ENCODE measurements at places on chromosomes 12 and 14.
A peak's percentile ranks its signal among the peaks of the same experiment; 100 is the strongest.

- no peak for DNase-seq
Measured at GRCh38 chr14:45699471-45699870, 446.5 kb upstream of the MIS18BP1 start.

DNA sequence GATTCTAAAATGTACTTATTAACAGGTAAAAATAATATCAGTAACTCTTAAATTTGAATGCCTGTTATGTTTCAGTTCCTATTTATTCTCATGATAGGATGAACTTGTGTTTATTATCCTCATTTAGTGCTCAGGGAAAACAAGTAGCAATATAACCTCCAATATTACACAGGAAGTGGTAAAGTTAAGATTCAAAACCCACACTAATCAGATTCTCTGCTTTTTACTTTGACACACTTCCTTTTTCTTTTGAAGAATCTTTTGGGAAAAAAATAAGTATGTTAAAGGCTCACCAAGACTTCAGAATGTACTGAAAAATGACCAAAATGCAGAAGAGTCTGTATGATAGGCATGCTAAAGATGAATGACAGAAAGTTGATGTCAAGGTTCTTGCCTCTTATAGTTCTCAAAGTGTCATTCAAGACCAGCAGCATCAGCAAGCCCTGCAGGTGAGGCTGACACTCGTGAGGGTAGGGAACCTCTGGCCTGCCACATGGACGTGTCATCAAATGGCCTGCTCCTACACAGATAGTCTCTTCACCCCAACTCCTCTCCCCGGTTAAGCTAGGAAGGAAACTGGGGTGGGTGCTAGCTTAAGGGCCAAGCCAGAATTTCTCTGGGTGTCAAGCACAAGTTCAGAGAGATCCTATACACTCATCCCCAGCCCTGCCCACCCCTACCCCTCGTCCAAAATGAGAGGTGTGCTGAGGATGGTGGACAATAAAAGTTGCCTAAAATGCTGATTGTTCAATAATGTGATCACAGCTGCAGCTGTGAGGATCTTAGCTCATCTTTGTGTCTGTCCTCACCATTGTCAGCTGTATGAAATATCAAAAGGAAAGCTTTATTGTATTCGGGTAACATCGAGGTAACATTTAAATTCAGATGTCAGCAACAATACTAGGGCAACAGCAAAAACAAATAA lies 6.3 kb downstream of the TBPL2 start:
- no peak for DNase-seq

DNA sequence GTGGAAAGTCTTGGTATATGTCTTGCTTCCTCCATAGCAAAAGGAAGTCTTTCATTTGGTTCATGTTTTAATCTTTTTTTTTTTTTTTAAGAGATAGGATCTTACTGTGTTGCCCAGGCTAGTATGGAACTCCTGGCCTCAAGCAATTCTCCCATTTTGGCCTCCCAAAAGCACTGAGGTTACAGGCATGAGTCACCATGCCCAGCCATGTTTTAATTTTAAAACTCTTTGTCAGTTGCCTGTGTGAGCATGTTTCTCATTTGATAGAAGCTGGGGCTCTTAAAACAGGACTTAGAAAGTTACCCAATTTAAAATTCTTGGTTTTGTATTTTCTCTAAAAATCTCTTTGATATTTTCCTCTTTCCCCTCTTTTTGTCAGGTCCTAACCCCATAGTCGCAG lies 45.0 kb upstream of the REP15 start:
- no peak for DNase-seq

- DNase-seq = no peak
Measured at GRCh38 chr12:94150240-94151121, 2.1 kb downstream of the PLXNC1 start.

GRCh38 chr12:14607568-14607967 lies 39.9 kb upstream of the PLBD1 start:
- no peak for DNase-seq

GRCh38 chr14:62696331-62696924 lies 348.8 kb downstream of the KCNH5 start:
- DNase-seq = no peak

DNA sequence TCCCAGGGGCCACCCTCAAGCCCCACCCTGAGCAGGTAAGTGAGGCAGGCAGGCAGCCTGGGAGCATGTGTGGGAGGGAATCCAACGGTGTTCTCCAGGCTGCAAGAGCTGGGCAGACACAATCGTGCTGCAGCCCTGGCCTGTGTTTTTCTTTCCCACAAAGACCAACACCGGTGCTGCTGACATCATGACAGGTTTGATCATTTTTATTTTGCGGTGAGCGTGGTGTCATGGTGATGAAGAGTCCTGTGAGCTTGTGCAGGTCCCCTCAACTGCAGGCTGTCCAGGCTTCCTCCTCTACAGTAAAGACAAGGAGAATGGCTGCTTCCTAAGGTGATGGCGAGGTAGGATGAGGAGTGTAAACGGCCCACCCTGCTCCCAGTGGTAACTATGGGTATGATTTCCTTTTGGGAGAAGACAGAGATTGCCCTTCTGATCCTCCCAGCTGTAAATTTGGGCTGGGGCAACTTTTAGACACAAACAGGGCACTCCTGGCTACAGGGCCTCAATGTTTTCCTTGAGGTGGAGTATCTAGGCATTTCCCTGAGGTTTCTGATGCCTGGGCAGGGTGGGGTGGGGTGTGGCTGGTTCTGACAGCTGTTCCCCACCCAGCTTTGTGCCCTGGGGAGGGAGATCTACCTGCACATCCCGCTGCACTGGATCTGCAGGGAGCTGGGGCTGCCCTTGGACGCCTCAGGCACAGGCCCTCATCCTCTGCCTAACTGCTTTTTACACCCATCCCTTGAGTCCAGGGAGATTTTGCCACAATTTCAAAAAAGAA lies 109.1 kb downstream of the VCPKMT start:
- no peak for DNase-seq

- no peak for DNase-seq
Measured at GRCh38 chr12:49964849-49965624, 3.4 kb downstream of the AQP5 start.

DNA sequence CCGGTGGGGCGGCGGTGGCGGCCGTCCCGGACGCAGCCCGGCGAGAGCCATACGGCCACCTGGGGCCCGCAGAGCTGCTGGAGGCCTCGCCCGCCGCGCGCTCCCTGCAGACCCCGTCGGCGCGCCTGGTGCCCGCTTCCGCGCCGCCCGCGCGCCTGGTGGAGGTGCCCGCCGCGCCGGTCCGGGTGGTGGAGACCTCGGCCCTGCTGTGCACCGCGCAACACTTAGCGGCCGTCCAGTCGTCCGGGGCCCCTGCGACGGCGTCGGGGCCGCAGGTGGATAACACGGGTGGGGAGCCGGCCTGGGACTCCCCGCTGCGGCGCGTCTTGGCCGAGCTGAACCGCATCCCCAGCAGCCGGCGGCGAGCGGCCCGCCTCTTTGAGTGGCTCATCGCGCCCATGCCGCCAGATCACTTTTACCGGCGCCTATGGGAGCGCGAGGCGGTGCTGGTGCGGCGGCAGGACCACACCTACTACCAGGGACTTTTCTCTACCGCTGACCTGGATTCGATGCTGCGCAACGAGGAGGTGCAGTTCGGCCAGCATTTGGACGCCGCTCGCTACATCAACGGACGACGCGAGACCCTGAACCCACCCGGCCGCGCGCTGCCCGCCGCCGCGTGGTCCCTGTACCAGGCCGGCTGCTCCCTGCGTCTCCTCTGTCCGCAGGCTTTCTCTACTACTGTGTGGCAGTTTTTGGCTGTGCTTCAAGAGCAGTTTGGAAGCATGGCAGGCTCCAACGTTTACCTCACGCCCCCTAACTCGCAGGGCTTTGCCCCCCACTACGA lies 716 bp downstream of the RIOX1 start:
- DNase-seq = peak; percentile 68

DNA sequence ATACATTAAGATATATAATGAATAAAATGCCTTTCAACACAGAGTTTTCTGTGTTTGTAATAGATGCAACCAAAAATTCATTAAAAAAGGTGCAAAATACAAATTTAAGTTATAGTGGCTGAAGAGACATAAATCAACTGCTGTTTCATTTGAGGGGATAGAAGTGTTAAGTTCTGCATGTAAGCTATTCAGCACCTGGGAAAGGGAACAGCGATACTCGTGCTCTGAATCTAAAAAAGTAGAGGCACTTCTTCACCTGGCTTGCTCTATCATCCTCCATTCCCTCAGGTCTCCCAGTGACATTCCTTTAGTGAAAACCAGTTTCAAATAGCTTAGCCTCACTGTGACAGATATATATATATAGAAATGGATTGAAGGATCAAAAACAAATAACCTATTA lies 222.6 kb downstream of the ACSS3 start:
- DNase-seq = no peak

DNA sequence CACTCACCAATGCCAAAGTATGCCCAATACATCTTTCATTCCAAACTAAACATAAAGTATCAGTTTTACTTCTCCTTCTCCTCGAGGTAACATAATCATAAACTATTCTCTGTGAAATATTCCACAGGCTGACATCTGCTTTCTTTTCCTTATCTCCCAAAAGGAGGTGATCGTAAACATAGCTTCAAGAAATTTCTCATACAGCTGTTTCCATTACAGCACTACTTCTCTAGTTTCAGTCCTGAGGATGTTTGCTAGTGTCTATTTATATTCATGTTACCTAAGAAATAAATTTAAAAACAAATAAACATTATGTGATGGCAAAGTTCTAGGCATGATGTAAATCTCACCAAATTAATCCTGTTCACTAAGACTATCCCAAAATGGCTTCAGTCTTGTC lies 90.1 kb upstream of the CPSF6 start:
- DNase-seq = no peak

- DNase-seq = no peak
Measured at GRCh38 chr12:50620978-50621360, 116.2 kb downstream of the DIP2B start.

- no peak for DNase-seq
Measured at GRCh38 chr12:72098622-72099021, 160.0 kb downstream of the TPH2 start.

DNA sequence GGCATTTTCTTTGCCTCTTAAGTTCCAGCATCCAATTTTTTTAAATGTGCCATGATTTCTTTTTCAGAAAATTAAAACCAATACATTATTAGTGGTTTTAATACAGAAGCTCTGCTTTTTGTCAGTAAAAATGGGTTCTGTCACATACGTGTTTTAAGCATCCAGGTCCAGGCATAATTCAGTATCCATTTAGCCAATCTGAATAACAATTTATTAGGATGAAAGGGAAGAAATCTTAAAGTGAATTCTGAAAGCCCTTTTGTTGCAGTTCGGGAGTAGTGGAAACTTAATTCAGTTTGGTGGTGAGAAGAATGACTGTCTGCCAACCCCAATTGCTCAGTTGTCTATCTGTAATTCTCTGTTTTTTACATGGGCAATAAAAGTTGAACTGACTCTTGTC lies 7.2 kb downstream of the XPOT start:
- no peak for DNase-seq

DNA sequence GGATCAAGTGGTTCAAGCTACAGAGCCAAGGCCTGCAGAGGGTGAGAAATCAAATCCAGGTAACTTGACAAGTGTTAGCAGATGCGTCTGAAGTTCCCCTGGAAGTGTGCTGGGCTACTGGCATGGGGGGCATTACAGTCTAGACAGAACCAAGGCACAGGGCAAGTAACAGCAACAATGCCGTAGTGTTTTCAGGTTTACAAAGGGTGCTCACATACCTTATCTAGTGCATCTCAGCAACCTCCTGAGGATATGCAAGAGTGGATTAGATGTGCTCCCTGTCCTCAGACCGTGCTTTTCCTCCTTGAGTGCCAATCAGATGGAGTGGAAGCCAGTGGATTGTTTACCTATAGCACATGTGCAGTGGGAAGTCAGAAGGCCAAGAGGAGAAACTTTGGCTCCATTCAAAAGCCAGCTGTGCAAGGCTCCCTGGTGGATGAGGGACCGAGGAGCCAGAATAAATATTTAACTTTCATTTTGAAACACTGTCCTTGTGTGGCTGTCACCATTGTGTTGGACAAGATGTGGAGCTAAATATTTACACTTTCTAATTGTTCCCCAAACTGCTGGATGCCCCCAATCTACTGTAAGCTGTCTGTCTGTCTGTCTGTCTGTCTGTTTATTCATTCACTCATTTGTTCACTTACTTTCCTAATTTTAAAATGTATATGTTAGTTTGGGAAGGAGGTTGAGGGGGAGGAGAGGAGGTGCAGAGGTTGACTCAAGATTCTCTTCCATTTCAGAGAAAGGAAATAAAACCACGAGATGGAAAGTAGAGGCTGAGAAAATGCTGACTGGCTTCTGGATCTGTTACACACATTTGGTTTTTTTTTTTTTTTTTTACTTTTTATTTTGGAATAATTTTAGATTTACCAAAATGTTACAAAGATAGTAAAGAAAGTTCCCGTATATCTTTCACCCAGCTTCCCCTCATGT lies 184.0 kb upstream of the PARP11 start:
- DNase-seq = no peak

DNA sequence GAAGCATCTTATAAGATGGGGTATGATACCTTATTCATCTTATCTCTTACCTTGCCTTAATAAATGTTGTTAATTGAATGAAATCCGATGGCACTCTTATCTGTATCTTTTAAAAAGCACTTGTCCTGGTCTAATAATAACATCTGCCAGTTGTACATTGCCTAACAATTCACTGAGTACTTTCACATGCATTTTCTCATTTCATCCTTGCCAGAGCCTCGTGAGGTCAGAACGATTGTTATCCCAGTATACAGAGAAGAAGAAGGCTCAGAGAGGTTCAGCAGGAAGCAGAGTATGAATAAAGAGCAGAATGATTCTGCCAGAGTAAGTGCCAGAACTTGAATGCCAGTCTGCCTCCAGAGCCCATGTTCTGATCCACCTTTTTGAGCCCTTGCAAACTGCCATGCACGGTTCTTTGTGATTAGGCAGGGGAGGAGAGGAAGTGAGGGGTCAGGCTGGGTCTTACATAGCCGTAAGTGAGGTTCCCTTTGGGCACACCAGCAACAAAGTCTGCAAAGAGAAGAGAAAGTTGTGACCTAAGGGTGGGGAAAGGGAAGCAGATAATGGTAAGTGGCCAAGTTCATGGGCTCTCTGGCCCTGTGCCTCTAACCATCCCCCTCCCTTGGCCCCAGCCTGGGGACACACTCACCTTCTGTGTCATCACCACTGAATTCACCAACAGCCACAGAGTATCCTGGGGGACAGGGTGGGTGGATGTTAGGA lies 11.7 kb downstream of the ITGA5 start:
- no peak for DNase-seq

DNA sequence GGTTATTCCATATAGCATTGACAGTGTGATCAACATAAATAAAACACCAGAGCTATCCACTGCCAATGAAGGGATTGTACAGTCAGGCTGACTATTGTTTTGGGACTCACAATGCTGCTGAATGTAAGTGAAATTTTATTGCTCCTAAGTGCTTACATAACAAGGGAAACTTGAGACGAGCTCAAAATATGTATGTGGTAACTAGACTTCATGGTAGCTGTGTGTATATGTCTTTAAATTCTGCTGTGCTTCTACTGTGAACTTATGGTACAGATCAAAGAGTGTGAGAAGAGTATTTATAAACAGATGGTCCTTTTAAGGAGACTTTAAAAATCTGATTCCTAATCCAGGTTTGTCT lies 6.9 kb downstream of the FLRT2 start:
- no peak for DNase-seq

GRCh38 chr12:41264281-41264680 lies 76.2 kb downstream of the PDZRN4 start:
- DNase-seq = no peak

- no peak for DNase-seq
Measured at GRCh38 chr14:22524784-22525161, 64.3 kb downstream of the DAD1 start.
